Activated gamma-delta T cell treated with Interleukin-2 at 50 U/mL for 16 hours (primary cell): ENCODE measurements at places on chromosomes 5 and 9.

DNA sequence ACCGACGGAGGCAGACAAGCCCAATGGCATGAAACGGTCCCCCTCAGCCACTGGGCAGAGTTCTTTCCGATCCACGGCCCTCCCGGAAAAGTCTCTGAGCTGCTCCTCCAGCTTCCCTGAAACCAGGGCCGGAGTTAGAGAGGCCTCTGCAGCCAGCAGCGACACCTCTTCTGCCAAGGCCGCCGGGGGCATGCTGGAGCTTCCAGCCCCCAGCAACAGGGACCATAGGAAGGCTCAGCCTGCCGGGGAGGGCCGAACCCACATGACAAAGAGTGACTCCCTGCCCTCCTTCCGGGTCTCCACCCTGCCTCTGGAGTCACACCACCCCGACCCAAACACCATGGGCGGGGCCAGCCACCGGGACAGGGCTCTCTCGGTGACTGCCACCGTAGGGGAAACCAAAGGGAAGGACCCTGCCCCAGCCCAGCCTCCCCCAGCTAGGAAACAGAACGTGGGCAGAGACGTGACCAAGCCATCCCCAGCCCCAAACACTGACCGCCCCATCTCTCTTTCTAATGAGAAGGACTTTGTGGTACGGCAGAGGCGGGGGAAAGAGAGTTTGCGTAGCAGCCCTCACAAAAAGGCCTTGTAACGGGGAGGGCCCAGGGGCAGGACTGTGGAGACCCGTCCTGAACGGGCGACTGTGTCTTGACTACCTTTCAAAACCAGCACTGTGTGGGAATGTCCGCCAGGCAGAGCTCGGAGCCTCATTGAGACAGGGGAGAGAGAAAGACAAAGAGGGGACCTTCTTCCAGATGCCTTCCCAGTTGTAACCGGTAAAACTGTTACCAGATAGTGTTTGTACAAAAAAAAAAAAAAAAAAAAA, 29.9 kb downstream of the CD180 start:
- peak; percentile 68 for DNase-seq

GRCh38 chr5:143509758-143510221, 106.3 kb upstream of the NR3C1 start:
- DNase-seq = no peak

DNA sequence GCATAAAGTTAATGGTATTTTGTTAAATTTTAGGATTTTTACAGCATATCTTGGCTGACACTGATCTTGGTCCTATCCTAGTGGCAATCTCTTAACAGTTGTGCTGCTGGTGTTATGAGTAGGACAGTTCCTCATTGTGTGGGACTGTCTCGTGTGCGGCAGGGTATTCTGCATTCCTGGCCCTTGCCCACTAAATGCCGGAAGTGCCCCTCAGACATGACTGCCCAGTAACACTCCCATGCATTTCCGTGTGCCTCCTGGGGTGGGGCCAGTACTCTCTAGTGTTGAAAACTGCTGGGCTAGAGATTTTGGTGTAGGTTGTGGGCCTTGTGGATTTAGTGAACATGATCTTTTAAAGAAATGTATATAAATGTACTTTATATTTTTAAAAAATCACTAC, 227.1 kb upstream of the DMRT1 start:
- no peak for DNase-seq

- no peak for DNase-seq
Measured at GRCh38 chr5:5437227-5438172, 15.0 kb downstream of the ICE1 start.

- DNase-seq = no peak
Measured at GRCh38 chr5:118806571-118806970, 181.8 kb downstream of the DTWD2 start.

- DNase-seq = no peak
Measured at GRCh38 chr5:146919304-146919703, 40.7 kb upstream of the PPP2R2B start.

DNA sequence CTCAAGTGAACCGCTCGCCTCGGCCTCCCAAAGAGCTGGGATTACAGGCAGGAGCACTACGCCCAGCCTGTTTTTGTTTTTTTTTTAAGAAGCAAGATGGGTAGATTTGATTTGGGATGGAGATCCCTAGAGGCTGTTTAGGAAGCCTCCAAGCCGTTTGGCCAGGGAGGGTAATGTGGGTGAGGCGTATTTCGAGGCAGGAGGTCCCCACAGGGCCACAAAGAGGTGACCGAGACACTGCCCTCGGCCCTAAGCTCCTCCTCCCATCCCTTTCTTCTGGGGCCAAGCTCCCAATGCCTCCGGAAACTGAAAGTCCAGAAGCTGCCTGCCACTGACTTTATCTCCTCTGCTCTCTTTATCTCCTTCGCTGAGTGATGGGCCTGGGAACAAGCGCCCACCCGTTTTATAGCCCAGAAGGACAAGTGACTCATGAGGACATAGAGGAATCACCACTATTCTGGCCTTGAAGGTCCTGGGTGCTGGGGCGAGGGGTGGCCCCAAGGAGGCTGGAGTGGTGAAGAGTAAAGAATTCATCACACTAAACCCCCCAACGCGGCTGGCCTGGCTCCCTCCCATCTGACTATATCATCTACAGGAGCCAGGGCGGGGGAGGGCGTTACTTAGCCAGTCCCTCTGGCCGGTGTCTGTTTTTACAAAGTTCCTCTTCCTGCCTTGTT, 2.0 kb upstream of the RALGDS start:
- no peak for DNase-seq

DNA sequence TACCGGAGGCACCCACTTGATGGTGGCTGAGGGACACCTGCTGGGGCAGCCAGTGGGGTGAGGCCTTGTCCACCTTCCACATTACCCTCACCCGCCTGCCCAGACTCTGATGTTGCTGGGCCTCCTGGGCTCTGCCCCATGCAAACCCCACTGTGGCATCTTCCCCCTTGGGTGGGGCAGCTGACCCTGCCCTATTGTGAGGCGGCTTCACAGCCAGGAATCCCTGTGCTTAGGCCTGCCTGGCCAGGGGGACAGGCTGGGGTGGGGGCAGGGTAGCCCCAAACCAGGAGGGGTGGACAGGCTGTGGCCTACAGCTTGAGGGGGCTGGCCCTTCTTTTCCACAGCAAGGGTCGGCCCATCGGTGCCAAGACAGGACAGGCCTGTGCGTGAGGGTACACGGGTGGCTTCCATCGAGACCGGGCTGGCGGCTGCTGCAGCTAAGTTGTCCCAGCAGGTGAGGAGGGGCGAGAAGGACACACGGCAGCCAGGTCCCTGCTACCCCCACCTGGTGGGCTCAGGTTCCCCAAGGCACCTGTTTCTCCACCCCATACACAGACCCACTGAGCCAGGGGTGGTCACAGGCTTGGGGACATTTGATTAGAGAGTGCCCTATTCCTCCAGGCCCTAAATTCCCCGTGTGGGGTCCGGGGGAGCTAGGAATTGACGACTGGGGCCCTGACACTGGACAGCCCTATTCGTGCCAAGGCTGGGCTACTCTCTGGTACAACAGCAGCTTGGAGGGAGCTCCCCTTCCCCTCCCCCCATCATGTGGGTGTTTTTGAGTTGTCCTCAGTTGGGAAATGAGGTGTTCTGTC, 99.2 kb downstream of the PHF2 start:
- peak; percentile 2 for DNase-seq

DNA sequence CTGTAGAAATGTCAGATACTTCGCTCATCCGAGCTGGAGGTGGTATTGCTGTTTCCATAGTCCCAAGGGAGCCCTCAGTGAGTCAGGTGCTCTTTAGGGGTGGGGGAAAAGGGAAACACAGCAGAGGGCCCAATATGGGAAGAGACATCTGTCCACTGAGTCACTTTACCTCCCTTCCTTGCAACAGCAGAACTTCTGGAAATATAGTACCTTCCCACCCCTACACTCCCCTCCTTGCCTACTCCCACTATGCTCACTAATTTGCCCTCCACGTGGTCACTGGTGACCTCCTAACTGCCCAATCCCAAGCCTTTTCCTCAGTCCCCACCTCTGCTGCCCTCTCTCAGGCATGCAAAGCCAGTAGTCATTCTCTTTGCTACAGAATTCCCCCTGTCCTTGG, 1.9 kb downstream of the HK3 start:
- DNase-seq = no peak

- no peak for DNase-seq
Measured at GRCh38 chr5:55036477-55036876, 12.4 kb downstream of the GZMK start.

GRCh38 chr5:142540922-142541422, 144.9 kb downstream of the FGF1 start:
- no peak for DNase-seq

DNA sequence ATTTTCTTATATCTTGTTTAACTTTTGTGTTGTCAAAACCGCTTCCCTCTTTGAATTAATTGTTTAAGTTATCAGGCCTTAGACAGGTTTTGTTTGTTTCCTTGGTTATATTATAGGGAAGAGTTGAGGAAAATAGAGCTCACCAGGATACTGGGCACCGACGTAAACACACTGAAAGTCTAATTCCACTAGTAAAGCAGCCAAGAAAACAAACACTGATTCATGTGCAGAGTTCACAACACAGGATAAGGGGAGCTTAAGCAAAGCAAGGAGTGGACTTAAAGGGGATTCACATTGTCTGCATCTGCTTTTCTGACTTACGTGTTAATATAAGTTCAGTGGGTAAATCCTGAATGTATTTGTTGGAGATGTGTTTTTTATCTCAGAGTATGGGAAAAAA, 139.0 kb upstream of the CDH6 start:
- no peak for DNase-seq

- DNase-seq = peak; percentile 3
Measured at GRCh38 chr5:1519631-1520210, 4.0 kb downstream of the LPCAT1 start.

GRCh38 chr9:33418090-33418489, 15.7 kb upstream of the AQP7 start:
- no peak for DNase-seq

- no peak for DNase-seq
Measured at GRCh38 chr5:139806111-139806510, 10.5 kb downstream of the PSD2 start.

- no peak for DNase-seq
Measured at GRCh38 chr5:77947041-77947428, 170.9 kb upstream of the TBCA start.

DNA sequence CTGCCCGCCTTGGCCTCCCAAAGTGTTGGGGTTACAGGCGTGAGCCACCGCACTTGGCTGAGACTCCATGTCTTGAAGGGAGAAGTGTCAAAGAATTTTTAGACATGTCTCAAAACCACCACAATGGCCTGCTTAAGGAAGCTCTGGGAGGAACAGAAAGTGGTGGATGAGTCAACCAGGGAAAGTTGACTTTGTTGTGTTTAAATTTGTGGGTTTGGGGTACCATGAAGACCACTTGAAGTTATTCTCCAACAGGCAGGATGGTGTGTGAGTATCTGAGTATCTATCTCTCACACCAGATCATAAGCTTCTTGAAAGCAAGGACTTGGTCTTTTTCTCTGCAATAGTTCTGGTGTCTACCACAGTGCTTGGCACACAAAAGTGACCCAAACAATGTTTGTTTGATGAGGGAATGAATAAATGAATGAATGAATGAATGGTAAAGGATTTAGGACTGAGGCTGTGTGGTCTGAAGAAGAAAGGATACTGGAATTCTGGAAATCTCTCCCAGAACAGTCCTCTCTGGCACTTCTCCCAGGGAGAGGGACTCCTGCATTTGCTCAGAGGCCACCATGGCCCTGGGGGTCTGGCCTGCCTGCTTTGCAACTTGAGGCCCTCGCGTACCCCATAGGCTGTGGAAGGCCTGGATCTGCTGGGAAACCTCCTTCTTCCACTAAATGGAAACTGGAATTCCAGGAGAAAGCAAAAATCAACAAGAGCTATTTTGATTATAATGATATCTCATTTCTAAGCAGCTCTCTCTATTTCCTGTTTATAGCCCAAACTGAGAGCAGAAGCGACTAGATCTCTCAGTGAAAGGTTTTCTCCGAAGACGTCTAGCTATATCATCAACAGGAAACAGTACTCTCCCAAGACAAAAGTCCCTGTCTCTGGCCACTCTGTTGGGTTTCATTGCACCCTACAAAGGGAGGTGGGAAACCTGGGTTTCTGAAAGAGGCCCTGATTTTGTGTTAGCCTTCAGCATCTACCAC, 187.9 kb downstream of the PALM2AKAP2 start:
- DNase-seq = no peak

DNA sequence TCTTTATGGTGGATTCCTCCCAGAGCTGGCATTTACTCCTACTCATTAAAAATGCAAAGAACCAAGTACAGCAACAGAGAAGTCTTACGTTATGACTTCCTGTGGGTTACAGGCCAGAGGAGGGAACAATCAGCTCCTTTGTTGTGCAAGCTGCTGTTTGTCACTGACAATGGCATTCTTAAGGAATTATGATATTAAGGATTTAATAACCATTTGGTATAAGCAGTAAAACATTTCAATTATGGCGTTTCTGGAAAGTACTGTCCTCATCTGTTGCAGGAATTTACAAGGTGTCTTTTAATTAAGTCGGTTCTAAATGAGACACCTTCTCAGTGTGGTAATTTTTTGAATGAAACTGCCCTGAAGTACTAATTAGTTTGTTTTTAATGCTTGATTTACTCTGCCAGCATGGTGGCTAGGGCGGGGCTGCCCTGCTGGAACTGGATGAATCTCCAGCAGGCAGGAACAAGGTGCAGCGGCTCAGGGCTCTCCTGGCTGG, 49.1 kb upstream of the VDAC1 start:
- DNase-seq = no peak

DNA sequence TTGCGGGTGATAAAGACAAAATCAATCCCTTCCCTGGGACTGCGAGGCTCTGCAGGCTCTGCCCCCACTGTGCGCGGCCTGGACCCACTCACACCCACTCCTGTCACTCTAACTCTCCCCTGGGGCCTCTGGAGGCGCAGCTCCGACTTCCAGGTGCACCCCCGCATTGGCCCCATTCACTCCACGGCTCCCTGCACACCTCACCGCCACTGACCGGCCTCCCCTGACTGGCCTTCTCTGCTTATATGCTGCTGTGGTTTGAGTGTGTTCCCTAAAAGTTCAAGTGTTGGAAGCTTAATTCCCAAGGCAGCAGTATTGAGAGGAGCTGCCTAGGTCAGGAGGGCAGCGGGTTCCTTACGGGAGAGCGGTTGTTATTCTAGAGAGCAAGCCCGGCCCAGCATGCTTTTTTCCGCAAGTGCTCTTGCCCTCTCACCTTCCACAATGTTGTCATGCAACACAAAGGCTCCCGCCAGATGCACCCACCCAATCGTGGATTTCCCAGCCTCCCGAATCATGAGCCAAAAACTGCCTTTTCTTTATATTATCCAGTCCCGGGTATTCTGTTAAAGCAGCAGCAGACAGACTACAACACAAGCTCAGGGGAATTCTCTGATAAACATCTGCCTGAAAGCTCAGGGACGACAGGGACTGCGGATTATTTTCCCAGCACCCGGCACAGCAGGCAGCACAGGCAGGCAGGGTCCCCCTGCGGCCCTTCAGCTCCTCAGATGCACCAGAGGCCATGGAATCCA, 73.5 kb upstream of the LRRTM2 start:
- DNase-seq = no peak

- DNase-seq = no peak
Measured at GRCh38 chr9:90793729-90794128, 7.9 kb upstream of the SYK start.

GRCh38 chr9:110543631-110544051, 35.9 kb downstream of the SVEP1 start:
- DNase-seq = no peak

DNA sequence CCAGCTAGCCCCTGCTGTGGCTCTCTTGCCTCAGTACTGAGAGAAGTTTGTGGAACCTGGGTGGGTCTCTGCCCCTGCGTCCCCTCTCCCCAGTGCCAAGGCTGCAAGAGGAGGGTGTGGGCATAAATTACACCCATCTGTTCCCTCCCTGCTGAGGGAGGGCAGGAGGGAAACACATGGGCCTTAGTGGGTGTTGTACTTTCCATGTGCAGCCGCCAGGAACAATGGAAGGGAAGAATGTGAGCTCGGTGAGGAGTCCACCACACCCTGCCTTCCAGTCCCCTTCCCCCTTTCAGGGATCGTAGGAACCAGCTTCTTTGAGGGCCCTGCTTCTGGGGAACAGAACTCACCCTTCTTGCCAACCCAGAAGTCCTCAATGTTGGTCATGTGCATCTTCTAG, 138.2 kb upstream of the KLF4 start:
- DNase-seq = no peak
